ENCODE measurements at places on chromosomes 1 and 21.
A peak's percentile ranks its signal among the peaks of the same experiment; 100 is the strongest.

DNA sequence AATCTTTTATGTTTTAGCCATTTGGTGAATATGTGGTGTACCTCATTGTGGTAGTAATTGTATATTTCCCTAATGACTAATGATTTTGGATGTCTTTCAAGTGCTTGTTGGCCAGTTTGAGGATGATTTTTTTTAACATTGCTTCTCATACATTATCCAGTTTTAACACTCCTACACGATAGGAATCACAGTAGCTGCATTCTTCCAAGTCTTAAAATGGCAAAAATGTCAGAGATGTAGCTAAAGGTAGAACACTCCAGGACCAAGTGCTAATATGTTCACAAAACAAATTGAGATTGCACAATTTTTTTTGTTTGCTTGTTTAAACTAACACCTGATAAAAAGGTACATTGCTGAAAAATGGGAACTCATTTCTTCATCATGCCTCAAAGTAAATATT, 11.7 kb downstream of the USP25 start:
- no peak for DNase-seq

DNA sequence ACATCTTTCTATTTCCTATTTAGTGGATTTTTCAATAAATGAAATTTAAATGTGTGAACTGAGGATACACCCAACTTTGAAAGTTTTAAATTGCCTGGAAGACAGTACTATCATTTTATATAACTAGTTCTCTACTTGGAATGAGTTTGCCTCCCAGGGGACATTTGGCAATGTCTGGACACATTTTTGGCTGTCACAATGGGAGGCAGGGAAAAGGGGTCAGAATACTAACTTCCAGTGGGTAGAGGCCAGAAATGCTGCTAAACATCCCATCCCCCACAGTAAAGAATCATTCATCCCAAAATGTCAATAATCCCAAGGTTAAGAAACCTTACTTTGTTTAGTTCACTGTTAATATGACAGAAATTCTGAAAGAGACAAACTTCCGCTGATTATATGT, 13.2 kb upstream of the NRAS start:
- DNase-seq, result no peak

DNA sequence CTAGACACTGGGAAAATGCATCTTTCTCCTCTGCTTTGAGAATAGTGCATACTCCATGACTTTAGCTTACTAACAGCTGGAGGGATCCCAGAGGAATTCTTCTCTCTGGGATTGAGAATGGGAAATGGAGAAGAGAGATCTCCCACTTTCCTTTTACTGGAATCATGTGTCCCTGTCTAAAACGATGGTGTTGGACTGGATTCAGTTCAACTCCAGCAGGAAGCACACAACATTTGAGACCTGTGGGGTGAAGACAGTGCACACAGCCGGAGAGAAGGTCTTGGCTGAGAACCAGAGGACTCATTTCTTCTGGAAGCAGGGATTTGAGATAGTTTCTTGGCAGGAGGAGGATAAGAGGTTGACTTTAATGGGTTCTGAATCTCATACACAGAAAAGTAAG, 58.7 kb downstream of the TRABD2B start:
- DNase-seq, result no peak

DNA sequence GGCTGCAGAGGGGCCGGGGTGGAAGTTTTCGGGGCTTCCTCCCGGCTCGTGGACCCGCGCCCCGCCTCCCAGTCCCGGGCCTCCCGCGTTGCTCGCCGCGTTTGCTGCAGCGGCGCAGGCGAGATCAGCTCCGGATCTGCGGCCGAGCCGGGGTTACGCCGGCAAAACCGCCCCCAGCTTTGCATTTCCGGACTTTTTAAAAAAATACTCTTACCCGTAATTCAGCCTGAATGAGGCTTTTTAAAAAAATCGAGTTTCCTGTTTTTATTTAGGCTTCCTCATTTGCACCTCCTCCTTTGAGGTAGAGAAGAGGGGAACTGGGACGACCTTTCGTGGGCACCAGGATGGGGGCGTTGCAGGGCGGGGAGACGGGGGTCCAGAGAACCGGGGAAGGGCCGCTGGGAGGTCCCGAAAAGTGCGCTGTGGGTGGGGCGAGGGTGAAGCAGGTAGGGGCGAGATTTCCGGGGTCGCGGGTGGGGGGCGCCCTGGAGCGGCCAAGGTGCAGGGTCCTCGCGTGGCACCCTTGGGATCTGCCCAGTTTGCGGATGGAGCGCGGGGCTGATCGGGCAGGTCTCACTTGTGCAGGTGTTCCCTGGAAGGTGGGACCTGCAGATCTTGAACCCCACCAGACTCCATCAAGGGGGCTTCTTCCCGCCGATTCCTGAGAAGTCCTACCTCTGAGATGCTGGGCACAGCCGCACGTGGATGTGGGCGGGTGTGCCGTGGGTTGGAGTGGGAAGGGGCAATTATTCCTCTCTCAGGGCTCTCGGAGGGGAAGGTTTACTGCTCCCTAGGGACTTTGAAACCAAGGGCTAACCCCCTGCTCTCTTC, 1.1 kb downstream of the PIK3CD start:
- DNase-seq, result peak; percentile 25

GRCh38 chr1:20405893-20406604, 80.0 kb downstream of the CAMK2N1 start:
- no peak for DNase-seq

- DNase-seq, result no peak
These were observed 1004.0 kb downstream of the KCNT2 start for GRCh38 chr1:195604287-195604686.

All from stimulated activated CD4-positive, alpha-beta T cell treated with anti-CD3 and anti-CD28 coated beads, Interleukin-1b, Interleukin-23, amount 100 ng/mL, for 24 hours (primary cell).